ENCODE measurements at places on chromosomes 1 and 21. TPM values are rescaled to one million over a fixed set of nuclear protein-coding genes. Genes with fewer than 3 reads are reported as not detected.

DNA sequence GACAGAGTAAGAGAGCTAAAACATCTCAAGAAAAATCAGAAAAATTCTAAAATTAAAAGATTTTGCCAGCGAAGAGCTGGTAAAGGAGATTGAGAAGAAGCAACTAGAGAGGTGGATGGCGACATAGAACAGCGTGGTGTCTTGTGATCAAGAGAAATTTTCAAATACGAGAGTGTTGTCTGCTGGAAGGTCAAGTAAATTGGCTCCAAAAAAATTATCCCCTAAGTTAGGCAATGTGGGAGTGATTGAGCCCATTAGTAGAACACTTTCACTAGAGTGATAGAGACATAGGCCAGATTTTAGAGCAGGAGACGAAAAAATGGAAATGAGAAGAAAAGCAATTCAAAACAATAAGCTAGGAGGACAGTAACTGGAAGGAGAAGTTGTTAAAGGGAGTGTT lies 94.3 kb upstream of the MPC2 start:
- no peak overlapping the region for H3K27ac ChIP-seq
- H3K27me3 ChIP-seq = no peaks in the 10 kb centered on the region
- peaks cover 5% of the 10 kb centered on the region for H3K36me3 ChIP-seq
- no peak overlapping the region for H3K4me3 ChIP-seq
- no peak for DNase-seq
- no peaks in the 10 kb centered on the region for H3K4me1 ChIP-seq

GRCh38 chr1:154276797-154277196 lies 4.4 kb downstream of the HAX1 start:
- H3K4me3 ChIP-seq = no peak overlapping the region
- H3K36me3 ChIP-seq = peaks cover 7% of the 10 kb centered on the region
- H3K4me1 ChIP-seq = no peaks in the 10 kb centered on the region
- DNase-seq = no peak

- DNase-seq = no peak
- H3K27me3 ChIP-seq = no peaks in the 10 kb centered on the region
- no peak overlapping the region for H3K4me3 ChIP-seq
- H3K36me3 ChIP-seq = peaks cover 62% of the 10 kb centered on the region
These were observed 9.1 kb downstream of the RHOC start for GRCh38 chr1:112697781-112698201.

LCK gene
- 467 TPM for total RNA-seq

IL20 gene
- total RNA-seq = 0.05 TPM

FCRL6 gene
- 0.33 TPM for total RNA-seq

- peaks cover 75% of the 10 kb centered on the region for H3K36me3 ChIP-seq
- no peak overlapping the region for H3K27ac ChIP-seq
- no peaks in the 10 kb centered on the region for H3K4me1 ChIP-seq
- no peak for DNase-seq
- no peak overlapping the region for H3K4me3 ChIP-seq
These were observed 18.3 kb upstream of the SHISA4 start for GRCh38 chr1:201870397-201870796.

GRCh38 chr1:111030590-111030989 lies 66.9 kb upstream of the LRIF1 start:
- H3K27me3 ChIP-seq = no peaks in the 10 kb centered on the region
- no peaks in the 10 kb centered on the region for H3K4me1 ChIP-seq
- H3K36me3 ChIP-seq = no peaks in the 10 kb centered on the region
- DNase-seq = peak; percentile 54
- no peak overlapping the region for H3K27ac ChIP-seq
- H3K4me3 ChIP-seq = no peak overlapping the region

Measured in thymus (tissue), 14 donors.